GM04504 (cell line): ENCODE measurements at places on chromosomes 4 and X.

GRCh38 chr4:2248821-2249261 lies 6.9 kb upstream of the HAUS3 start:
- no peak for DNase-seq

DNA sequence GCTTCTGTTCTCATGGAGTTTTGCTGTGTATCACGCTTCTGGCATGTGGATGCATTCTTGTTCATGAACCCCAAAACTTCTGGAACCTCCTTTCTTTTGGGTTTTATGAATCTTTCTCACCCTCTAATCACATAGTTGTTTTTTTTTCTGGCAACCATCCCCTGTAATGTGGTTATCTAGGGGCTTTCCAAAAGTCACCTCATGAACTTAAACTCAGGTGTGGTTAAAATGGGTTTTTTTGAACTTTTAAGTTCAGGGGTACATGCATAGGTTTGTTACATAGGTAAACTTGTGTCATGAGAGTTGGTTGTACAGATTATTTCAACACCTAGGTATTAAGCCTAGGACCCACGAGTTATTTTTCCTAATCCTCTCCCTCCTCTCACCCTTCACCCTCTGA lies 1099.4 kb upstream of the SLIT2 start:
- DNase-seq: no peak

DNA sequence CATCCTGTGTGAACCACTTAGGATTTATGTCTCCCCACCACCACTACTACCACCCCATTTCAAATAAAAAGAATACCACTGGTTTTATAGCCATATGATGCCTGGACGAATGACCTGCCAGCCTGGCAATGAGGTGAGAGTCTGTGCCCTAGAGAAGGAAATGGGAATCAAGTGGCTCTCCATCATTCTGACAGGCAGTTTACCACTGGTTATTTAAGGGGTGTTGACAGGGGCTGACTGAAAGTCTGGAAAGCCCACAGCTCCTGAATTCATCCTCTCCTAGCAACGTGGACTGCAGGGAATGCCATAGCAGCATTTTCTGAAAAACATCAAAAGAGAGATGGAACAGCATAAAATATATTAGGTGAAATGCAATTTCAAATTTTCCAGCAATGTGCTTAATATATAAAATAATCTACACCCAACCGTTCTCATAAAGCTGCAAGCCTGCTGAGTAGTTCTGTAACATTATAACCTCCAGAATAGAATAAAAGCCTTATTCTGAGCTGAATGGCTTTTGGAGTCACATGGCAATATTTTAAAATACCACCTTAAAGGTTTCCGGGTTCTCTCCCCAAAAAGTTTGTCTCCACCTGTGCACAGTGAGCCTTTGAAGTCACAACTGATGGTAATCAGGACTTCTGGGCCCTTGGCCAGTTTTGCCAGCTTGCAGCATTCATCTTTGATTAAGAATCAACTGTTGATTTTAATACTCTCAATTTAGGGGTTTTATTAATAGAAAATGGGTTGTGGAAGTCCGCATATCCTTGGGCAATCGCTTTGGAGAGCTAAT lies 121.5 kb downstream of the DCTD start:
- no peak for DNase-seq

DNA sequence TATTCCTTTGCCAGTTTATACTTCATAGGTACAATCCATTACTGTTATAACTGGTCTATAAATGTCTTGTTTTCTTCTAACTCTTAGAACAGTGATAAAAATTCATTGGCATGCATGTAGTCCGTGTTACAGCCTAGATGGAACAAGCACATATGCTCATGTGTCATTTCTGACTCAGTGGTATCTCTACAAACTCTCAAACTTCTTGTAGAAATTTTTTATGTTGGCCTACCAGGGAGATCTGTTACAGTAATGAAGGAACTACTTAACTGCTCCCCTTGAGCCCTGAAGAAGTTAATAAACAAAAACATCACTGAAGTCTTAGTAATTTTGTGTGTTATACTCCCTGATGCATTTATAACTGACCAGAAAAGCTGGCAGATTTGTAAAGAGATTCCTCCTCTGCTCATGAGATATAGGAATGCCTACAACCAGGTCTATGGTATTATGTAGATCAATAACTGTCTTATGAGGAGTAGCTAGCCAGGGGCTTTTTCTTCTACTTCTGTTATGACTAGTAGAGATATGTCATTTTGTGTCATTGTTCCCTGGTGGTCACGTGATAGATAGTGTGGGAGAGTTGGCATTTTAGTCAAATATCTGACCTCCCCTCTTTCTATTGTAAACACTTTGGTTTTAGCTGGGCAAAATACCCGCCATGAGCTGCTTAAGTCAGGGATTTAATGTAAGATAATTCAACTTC lies 53.7 kb upstream of the FAAH2 start:
- DNase-seq: no peak

GRCh38 chr4:145886871-145887240 lies 51.8 kb downstream of the ZNF827 start:
- no peak for DNase-seq

DNA sequence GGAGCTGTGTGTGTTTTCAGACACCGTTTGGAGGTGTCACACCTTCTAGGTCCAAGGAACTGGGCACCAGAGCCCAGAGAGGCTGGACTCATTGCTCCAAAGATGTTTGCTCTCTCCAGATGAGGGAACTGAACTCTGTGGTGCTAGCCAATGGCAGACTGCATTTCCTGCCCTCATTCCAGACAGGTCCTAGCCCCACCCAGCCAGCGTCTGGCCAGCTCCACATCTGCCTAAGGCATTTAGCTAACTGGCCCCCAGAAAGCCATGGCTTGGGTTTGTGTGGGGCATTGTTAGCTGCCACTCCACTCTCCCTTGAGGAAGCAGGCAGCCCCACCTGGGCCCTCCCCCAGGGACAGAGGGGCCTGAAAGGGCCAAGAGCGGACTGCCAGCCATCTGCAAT lies 11.4 kb downstream of the FGD1 start:
- no peak for DNase-seq

GRCh38 chr4:74364652-74365491 lies at the start of gene EREG:
Gene EREG, plus strand, starts transcription at chr4:74365145. Its CDS starts 164 bp downstream, at chr4:74365309.
- no peak for DNase-seq

DNA sequence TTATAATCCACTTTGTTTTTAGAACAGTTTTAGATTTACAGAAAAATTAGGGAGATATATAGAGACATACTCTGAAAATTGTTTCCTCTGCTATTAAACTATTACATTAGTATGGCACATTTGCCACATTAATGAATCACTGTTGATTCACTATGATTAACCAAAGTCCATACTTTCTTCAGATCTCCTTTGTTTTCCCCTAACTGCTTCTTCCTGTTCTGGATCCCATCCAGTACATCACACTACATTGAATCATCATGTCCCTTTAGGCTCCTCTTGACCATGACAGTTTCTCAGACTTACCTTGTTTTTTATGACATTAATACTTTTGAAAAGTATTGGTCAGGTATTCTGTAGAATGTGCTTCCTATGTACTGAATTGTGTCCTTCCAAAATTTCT lies 109.2 kb upstream of the EDNRA start:
- DNase-seq: no peak

DNA sequence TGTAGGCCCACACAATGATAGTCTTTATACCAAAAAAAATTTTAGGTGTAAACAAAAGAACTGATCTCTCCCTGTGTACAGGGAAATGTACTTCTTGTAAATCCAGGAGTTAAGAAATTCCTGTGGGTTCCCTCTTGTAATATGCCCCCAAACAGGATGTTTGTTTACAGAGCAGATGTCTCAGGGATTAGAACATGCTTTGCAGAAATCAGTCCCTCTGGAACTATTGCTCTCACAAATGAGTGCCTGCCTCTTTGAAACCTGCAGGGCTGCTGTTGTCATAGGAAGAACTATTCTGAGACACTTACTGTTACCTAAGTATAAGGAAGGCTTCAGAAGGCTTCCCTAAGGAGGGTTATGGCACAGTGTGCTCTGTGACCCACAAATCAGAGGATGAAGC lies 35.6 kb downstream of the PAK3 start:
- DNase-seq: no peak

- DNase-seq: no peak
Measured at GRCh38 chrX:15336023-15336413, 695 bp upstream of the PIGA start.

DNA sequence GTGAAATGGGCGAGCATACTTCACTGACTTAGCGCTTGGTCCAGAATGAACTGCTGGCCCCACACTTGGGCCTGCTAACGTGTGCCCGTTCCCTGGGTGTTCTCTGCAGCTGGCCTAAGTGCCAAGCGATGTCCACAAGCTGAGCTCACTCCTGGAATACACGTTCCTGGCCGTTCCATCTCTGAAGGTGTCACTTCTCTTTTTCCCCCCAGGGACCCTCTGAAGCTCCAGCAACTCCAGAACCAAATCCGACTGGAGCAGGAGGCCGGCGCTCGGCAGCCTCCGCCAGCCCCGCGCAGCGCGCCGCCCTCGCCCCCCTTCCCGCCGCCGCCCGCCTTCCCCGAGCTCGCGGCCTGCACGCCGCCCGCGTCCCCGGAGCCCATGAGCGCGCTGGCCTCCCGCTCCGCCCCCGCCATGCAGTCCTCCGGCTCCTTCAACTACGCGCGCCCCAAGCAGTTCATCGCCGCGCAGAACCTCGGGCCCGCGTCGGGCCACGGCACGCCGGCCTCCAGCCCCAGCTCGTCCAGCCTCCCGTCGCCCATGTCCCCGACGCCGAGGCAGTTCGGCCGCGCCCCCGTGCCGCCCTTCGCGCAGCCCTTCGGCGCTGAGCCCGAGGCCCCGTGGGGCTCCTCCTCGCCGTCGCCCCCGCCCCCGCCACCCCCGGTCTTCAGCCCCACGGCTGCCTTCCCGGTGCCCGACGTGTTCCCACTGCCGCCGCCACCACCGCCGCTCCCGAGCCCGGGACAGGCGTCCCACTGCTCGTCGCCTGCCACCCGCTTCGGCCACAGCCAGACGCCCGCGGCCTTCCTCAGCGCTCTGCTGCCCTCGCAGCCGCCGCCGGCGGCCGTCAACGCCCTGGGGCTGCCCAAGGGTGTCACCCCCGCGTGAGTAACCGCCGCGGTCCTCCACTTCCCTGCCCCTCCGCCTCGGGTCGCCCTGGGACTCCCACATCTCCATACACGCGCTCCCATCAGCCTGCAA lies 132.3 kb downstream of the CBR4 start:
- DNase-seq: no peak

GRCh38 chrX:47815901-47816845 lies 20.5 kb upstream of the ZNF81 start:
- DNase-seq: no peak

GRCh38 chr4:126172126-126172525 lies 857.4 kb downstream of the FAT4 start:
- DNase-seq: no peak

DNA sequence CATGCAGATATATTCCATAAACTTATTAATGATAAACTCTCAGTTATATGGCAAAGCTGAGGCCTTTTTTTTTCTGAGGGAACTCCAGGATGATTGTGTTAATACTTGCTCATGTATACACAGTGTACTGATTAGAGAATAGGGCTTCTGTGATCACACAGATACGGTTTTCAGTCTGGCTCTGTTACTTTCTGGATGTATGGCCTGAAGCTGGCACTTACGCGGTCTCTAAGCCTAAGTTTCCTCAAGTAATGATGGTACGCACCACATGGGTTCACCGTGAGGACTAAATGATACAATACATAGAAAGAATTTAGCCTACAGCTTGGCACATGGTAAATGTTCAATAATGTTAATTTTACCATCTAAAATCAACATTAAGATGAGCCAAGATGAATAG lies 73.8 kb downstream of the SEC24D start:
- DNase-seq: no peak

DNA sequence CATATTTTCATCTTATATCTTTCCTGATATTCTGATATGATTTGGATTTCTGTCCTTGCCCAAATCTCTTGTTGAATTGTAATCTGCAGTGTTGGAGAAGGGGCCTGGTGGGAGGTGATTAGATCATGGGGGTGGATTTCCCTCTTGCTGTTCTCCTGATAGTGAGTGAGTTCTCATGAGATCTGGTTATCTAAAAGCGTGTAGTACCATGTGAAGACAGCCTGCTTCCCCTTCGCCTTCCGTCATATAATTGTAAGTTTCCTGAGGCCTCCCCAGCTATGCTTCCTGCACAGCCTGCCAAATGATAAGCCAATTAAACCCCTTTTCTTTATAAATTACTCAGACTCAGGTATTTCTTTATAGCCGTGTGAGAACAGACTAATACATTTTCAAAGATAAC lies 77.2 kb downstream of the ANKRD50 start:
- no peak for DNase-seq

DNA sequence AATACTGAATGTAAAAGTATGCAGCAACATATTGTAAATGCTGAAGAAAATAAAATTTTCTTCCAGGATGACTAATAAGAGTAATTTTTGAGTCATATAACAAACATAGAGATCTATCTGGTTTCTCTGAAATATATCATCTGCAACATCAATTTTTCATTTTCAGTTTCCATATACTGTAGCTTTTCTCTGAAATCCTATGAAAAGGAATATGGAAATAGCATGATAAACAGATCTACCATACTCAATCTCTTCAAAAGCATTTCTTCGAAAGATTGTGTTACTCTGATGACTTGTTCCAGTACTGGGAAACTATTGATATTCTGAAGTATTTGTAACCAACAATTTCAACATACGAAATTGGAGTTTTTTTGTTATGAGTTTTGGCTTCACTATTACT lies 1156.7 kb downstream of the FAM133A start:
- no peak for DNase-seq

GRCh38 chr4:22745234-22745633 lies 52.5 kb downstream of the GBA3 start:
- DNase-seq: no peak

- DNase-seq: no peak
Measured at GRCh38 chr4:184294606-184295133, 77.0 kb upstream of the ENPP6 start.

- no peak for DNase-seq
Measured at GRCh38 chrX:44708470-44708869, 135.4 kb upstream of the DUSP21 start.

DNA sequence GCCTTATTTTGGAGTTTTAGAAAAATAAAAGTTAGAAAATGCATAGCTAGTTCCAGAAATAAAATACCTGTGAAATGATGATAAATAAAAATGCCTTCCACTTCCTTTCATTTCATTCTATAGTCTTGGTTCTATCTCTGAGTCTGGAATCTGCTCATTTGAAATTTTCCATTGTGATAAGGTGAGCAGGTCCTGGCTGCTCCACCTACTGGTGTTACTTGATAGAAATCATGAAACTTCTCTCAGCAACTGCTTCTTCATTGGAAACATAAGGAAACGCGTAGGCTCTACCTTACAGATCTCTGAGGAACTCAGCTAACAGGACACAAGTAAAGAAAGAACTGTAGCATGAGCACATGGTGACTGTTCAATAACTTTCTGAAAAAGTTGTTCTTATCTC lies 141.8 kb downstream of the DCHS2 start:
- no peak for DNase-seq

DNA sequence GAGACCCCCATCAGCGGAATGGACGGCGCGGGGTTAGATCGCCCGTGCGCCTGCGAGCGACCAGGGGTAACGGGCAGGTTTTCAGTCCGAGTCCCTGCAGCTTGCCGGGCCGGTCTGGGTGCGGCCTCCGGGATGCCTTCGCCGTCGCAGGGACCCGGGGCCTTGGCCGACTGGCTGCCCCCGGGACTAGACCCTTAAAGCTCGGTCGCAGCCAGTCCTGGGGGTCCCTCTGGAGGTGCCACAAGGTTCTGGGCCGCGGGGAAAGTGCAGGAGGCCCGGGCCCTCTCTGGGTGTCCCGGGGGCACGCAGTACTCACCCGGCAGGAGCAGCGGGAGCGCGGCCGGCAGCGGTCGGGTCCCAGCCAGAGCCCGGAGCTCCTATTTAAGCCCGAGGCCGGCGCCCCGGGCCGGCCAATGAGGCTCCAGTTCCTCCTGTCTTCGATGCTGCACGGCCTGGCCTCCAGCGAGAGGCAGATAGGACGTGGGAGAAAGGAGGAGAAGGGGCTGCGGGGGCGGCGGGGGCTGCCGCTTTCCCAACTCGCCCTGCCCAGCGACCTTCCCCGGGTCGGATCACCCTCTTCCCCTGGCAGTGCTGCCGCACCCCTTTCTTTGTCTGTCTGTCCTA lies at the start of gene SPON2:
TSS of gene SPON2 (minus strand) at position 356 of the 624 bp plus-strand sequence.
- DNase-seq: no peak
